Natural killer cell treated with Interleukin-12 subunit alpha and Interleukin-12 subunit beta and Interleukin-15 and Interleukin-18, amount 100 ng/mL, for 72 hours (primary cell): ENCODE measurements at places on chromosomes 4 and X. TPM values are rescaled to one million over a fixed set of nuclear protein-coding genes. Genes with fewer than 3 reads are reported as not detected.

GRCh38 chrX:73577361-73577760 lies 14.4 kb downstream of the CHIC1 start:
- H3K27ac ChIP-seq: no peak overlapping the region
- H3K36me3 ChIP-seq: peaks cover 4% of the 10 kb centered on the region
- DNase-seq: no peak
- H3K4me3 ChIP-seq: no peak overlapping the region
- H3K27me3 ChIP-seq: no peaks in the 10 kb centered on the region

The SEPSECS gene
- 11.3 TPM for total RNA-seq

- no peak overlapping the region for H3K4me3 ChIP-seq
- no peak for DNase-seq
- no peaks in the 10 kb centered on the region for H3K27me3 ChIP-seq
- H3K27ac ChIP-seq: no peak overlapping the region
Observed at GRCh38 chrX:6738518-6739470, 203.9 kb upstream of the VCX3A start.

The TET2 gene
- total RNA-seq: 39.2 TPM

GRCh38 chr4:155539746-155540145 lies 126.9 kb upstream of the GUCY1A1 start:
- H3K27ac ChIP-seq: no peak overlapping the region
- H3K36me3 ChIP-seq: no peaks in the 10 kb centered on the region
- H3K4me3 ChIP-seq: no peak overlapping the region
- no peaks in the 10 kb centered on the region for H3K4me1 ChIP-seq
- no peaks in the 10 kb centered on the region for H3K27me3 ChIP-seq
- DNase-seq: no peak

The CAPN6 gene
- total RNA-seq: not detected

DNA sequence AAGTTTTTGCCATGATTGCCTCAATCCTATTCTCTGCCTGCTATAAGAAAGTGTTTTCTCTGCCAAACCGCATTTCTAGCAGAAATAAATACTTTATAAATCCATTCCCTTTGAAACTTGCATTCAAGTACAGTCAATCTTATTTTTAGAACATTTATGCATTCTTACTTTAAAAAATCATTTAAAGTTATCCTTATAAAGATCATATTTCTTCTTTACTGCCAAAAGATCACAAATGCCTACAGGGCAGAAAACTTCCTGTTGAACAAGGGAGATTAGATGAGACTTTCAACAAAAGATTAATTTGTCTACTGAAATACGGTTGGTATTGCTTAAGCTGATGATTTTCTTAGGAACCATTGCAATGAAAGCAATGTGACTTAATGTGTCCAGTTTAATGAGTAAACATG lies 207.2 kb upstream of the SLIT2 start:
- H3K4me3 ChIP-seq: no peak overlapping the region
- H3K27me3 ChIP-seq: no peaks in the 10 kb centered on the region
- DNase-seq: no peak
- no peaks in the 10 kb centered on the region for H3K4me1 ChIP-seq
- H3K36me3 ChIP-seq: peaks cover 4% of the 10 kb centered on the region
- no peak overlapping the region for H3K27ac ChIP-seq

GRCh38 chr4:26127851-26128337 lies 192.9 kb upstream of the RBPJ start:
- H3K27me3 ChIP-seq: no peaks in the 10 kb centered on the region
- H3K27ac ChIP-seq: peak overlapping the region; percentile 57
- peaks cover 50% of the 10 kb centered on the region for H3K36me3 ChIP-seq
- no peak for DNase-seq
- peaks cover 62% of the 10 kb centered on the region for H3K4me1 ChIP-seq
- peak overlapping the region; percentile 24 for H3K4me3 ChIP-seq

GRCh38 chrX:119236623-119237561 lies 807 bp downstream of the PGRMC1 start:
- peak overlapping the region; percentile 95 for H3K4me3 ChIP-seq
- H3K27me3 ChIP-seq: no peaks in the 10 kb centered on the region
- peak overlapping the region; percentile 24 for H3K27ac ChIP-seq
- DNase-seq: peak; percentile 67

GRCh38 chr4:124883632-124884031 lies 171.1 kb upstream of the ANKRD50 start:
- DNase-seq: no peak
- H3K4me3 ChIP-seq: no peak overlapping the region
- H3K36me3 ChIP-seq: no peaks in the 10 kb centered on the region
- H3K27ac ChIP-seq: no peak overlapping the region
- H3K4me1 ChIP-seq: no peaks in the 10 kb centered on the region
- H3K27me3 ChIP-seq: no peaks in the 10 kb centered on the region

GRCh38 chr4:177064729-177065394 lies 244.8 kb upstream of the NEIL3 start:
- no peaks in the 10 kb centered on the region for H3K27me3 ChIP-seq
- H3K4me1 ChIP-seq: no peaks in the 10 kb centered on the region
- H3K27ac ChIP-seq: no peak overlapping the region
- no peak for DNase-seq

DNA sequence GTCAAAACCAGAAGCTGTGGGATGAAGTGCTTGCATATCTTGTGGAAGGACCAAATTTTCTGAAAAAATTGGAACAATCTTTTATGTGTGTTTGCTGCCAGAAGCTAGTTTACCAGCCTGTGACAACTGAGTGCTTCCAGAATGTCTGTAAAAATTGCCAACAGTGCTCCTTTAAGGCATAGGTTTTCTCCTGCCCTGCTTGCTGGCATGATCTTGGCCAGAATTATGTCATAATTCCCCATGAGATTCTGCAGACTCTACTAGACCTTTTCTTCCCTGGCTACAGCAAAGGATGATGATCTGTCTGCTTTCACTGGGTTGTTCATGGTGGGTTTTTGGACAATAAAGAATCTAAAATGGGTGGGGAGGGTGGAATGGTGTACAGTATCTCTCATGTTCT lies 196.3 kb upstream of the ZCCHC13 start:
- H3K36me3 ChIP-seq: no peaks in the 10 kb centered on the region
- no peaks in the 10 kb centered on the region for H3K4me1 ChIP-seq
- DNase-seq: no peak
- H3K27ac ChIP-seq: no peak overlapping the region
- H3K4me3 ChIP-seq: no peak overlapping the region

DNA sequence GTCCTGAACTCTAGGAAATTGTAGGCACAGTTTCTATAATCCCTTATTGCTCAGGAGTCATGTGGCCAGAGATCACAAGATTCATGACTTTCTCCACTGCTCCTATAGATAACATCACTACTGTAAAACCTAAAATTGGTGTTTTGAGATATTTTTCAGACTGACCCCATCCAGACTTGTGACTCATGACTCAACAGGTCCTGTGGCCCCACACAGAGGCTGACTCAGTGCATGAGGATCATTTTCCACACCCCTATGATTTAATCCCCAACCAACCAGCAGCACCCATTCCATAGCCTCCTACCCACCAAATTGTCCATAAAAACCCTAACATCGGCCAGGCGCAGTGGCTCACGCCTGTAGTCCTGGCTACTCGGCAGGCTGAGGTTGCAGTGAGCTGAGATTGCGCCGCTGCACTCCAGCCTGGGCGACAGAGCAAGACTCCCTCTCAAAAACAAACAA lies 13.2 kb upstream of the XIAP start:
- no peak overlapping the region for H3K4me3 ChIP-seq
- H3K36me3 ChIP-seq: no peaks in the 10 kb centered on the region
- H3K27ac ChIP-seq: no peak overlapping the region
- no peaks in the 10 kb centered on the region for H3K4me1 ChIP-seq
- H3K27me3 ChIP-seq: no peaks in the 10 kb centered on the region

GRCh38 chr4:54819034-54819433 lies 161.3 kb downstream of the KIT start:
- no peaks in the 10 kb centered on the region for H3K4me1 ChIP-seq
- no peak overlapping the region for H3K4me3 ChIP-seq
- H3K27me3 ChIP-seq: no peaks in the 10 kb centered on the region
- DNase-seq: no peak

DNA sequence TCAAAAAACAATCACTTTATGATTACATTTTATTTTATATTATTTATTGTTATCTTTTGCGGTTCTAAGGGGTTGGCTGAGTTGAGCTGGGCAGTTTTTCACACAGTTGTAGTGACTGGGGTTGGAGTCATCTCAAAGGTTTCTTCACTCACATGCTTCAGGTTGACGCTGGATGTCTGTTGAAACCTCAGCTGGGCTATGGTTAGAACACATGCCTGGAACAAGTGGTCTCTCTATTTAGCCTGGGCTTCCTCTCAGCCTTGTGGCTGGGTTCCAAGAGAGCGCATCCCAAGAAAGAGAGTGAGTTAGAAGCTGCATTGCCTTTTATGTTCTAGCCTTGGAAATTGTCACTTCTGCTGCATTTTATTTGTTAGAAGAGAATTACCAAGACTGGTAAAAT lies 87.4 kb downstream of the CBLL2 start:
- no peaks in the 10 kb centered on the region for H3K36me3 ChIP-seq
- no peak for DNase-seq
- H3K4me1 ChIP-seq: no peaks in the 10 kb centered on the region
- peaks cover 4% of the 10 kb centered on the region for H3K27me3 ChIP-seq

- peaks cover 7% of the 10 kb centered on the region for H3K4me1 ChIP-seq
- H3K4me3 ChIP-seq: no peak overlapping the region
- no peaks in the 10 kb centered on the region for H3K27me3 ChIP-seq
- H3K27ac ChIP-seq: no peak overlapping the region
Observed at GRCh38 chr4:119286377-119287002, 35.4 kb downstream of the FABP2 start.

DNA sequence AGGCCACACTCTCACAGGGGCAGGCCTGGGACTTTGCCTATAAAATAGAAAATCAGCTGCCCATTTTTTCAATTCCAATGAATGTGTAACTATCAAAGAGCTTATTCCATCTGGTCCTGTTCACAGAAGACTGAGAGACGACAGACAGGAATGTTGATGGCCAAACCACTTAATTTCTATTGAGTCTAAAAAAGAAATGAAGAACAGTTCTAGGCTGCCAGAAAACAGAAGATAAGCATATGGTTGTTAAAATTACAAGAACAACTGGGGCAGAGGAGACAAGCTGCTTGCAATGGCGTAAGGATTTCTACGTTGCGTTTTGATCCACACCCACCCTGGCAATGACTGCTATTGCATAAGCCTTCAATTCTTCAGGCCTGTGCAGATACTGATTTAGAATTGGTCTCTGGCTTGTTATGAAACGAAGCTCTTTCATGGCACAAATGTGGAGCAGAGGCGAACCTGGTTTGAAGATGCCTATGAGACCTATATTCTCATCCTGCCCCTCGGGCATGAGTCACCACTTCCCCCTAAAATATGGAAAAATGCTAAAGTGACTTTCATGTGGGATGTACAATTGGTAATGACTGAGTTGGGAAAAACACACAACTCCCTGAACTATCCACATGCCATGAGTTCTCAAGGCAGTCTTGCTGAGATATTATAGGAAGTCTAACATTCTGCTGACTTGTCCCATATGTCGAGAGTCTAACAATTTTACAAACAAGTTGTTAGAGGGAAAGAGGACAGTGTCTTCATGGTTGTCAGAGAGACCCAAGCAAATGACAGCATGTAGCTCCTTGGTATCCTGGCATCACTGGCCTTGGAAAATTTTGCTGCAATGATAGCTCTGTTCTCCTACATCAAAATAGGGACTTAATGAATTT lies 37.9 kb upstream of the SORBS2 start:
- no peak overlapping the region for H3K27ac ChIP-seq
- no peak for DNase-seq
- H3K4me3 ChIP-seq: no peak overlapping the region
- H3K36me3 ChIP-seq: no peaks in the 10 kb centered on the region
- H3K4me1 ChIP-seq: no peaks in the 10 kb centered on the region

DNA sequence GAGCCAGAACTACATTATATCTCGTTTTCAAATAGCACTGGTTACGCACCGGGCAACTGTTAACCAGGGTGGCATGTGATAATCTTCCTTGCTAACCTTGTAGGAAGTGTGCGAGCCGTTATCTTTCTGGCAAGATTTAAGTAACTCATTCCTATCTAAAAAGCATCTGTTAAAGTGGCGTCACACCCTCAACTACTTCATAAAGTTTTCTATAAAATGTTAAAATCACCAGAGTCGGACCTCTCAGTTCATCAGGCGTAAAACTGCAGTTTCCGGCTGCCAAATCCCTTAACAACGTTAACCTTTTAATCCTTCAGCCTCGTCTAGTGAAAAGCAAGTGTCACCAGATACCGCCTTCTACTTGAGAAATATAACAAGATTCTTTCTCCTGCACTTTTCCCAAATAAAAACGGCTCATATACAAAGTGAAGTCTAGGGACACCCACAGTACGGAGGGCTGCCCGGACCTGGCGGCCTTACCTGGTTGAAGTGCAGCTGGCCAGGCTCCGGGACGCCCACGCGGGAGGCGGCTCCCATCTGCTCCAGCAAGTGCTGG lies 1.2 kb downstream of the SLC39A8 start:
- no peaks in the 10 kb centered on the region for H3K27me3 ChIP-seq
- H3K4me1 ChIP-seq: peaks cover 32% of the 10 kb centered on the region
- H3K27ac ChIP-seq: peak overlapping the region; percentile 89
- DNase-seq: no peak
- H3K4me3 ChIP-seq: peak overlapping the region; percentile 92
- H3K36me3 ChIP-seq: peaks cover 5% of the 10 kb centered on the region

GRCh38 chr4:78937837-78938236 lies 1.4 kb downstream of the PAQR3 start:
- peaks cover 43% of the 10 kb centered on the region for H3K4me1 ChIP-seq
- H3K36me3 ChIP-seq: peaks cover 5% of the 10 kb centered on the region
- H3K27me3 ChIP-seq: peaks cover 11% of the 10 kb centered on the region
- no peak overlapping the region for H3K27ac ChIP-seq
- DNase-seq: no peak
- peak overlapping the region; percentile 54 for H3K4me3 ChIP-seq

DNA sequence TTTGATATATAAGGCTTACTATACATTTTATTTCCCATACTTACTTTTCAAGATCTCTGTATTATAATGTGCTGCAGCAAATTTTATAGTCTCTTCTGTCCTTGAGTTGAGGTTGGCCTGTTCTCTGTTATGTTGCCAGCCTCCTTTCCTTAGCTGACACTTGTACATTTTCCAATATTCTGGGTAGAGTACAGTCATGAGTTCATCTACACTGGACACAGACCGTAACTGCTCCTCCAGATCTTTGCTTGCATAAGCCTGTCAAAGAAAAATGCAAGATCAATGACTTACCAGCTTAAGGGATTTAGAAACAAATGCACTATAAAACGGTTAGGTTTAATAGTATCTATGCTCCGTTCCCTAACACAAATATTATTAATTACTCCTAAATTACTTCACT lies 63.2 kb downstream of the VEGFC start:
- no peaks in the 10 kb centered on the region for H3K4me1 ChIP-seq
- no peak overlapping the region for H3K4me3 ChIP-seq
- H3K36me3 ChIP-seq: no peaks in the 10 kb centered on the region

DNA sequence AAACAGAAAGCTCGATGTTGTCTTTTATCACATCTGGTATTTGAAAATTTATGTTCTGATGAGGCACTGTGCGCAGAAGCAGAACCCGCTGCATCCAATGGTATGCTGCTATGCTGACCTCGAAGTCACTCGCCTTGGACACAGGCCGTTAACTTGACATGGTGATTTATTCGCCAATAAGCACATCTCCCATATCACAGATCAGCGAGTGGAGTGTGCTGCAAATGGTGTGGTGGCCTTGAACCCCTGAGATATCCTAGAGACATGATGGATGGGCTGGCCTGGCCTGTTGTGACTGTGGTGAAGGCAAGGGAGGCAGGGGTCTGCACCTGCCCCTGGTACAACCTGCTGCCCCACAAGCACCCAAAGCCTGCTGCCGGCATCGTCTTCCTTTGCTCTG lies 175.4 kb upstream of the FRG1 start:
- H3K4me3 ChIP-seq: no peak overlapping the region
- no peak overlapping the region for H3K27ac ChIP-seq
- DNase-seq: no peak
- H3K4me1 ChIP-seq: no peaks in the 10 kb centered on the region
- peaks cover 4% of the 10 kb centered on the region for H3K36me3 ChIP-seq

The XK gene
- total RNA-seq: 0.33 TPM

The GAGE1 gene
- total RNA-seq: not detected

GRCh38 chr4:59094505-59094904 lies 1984.3 kb upstream of the IGFBP7 start:
- no peaks in the 10 kb centered on the region for H3K36me3 ChIP-seq
- H3K27me3 ChIP-seq: no peaks in the 10 kb centered on the region
- H3K4me3 ChIP-seq: no peak overlapping the region
- no peak for DNase-seq
